ENCODE measurements at places on chromosomes 12 and 14.

DNA sequence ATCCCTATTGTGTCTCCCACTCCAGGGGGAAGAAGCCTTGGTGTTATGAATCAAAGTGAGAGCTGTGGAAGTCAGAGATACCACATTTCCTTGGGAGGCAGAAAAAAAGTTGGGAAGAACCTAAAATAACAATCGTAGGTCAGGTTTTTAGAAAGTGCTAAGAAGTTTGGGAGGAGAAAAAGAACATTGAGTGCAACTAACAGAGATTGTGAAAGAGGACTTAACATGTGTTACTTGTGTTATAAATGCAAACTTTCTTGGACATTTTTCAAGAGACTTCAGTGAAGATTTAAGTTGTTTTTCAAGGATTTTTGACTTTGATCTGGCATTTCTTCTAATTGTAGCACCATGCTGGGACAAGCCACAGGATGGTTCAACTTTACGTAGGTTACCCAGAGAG lies 7.8 kb upstream of the ERP27 start:
- DNase-seq: no peak

DNA sequence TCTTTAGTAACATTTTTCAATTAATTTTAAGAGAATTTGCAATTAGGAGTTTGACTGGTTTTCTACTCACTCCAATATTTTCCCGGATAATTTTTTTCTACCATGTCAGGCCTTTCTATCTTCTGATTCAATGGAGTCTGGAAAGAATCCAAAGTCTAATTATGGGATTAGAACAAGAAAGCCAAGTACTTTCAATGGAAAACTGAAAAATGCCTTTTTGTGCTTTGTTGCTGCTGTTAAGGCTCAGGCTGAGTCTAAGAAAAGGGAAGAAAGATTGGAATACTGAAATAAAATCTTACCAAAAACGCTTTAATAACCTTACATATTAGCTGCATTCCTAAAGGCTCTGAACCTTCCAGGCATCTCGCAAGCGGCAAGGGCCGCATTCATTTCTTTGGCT lies 24.4 kb upstream of the DHRS4 start:
- no peak for DNase-seq

GRCh38 chr12:1518591-1519516 lies 75.5 kb downstream of the FBXL14 start:
- no peak for DNase-seq

GRCh38 chr12:6647083-6647604 lies at the start of gene ACRBP:
Gene ACRBP, minus strand, starts transcription at chr12:6647432. Its CDS starts 66 bp downstream, at chr12:6647366.
- peak; percentile 76 for DNase-seq

DNA sequence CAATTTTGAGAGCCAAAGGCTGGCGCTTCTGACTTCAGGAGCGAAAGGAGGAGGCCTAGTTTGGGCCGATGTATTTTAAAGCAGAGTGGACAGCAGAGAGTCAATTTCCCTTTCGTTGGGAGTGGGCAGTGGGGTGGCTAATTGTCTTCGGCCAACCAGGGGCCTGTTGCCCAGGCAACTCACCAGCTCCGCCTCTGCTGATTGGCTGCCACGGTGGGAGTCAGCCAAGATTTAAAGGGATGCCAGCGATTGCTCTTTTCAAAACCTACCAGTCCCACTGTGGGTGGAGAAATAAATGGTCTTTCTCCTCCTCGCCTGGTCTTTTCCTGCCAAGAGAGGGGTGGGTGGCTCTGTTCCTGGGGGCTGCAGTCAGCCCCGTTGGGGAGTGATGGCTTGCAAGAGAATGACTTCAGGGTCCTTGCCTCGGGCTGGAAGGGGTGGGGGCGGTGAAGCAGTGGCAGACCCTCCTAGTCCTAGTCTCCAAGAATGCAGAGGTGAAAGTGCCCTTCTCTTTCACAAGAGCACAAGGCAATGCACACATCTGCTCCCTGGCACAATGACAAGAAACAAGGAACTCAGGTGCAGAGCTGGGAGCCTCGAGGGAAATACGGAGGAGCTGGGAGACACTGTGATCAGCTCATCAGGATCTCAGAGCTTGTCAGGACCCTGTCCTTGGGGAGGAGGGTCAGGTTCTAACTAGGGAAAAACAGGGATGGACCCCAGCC lies 37.7 kb downstream of the RASAL1 start:
- DNase-seq: no peak

GRCh38 chr14:51314321-51315015 lies 74.4 kb downstream of the TMX1 start:
- DNase-seq: no peak

DNA sequence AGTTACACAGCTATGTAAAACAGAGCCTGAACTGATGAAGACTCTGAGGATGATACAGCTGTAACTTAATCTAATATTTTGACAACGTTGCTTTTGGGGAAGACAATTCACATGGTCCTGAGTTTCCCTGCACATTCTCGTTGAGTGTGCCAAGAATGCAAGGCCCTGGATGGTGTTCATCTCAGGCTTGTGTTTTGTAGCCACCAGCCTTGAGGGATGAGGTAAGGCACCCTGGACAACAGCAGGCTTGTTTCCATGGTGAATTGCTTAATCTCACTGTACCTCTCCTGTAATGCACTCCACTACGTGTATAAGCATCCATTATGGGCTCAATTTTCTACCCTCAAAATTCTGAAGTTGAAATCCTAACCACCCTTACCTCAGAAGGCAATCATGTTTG lies 2.1 kb downstream of the CATSPERB start:
- no peak for DNase-seq

DNA sequence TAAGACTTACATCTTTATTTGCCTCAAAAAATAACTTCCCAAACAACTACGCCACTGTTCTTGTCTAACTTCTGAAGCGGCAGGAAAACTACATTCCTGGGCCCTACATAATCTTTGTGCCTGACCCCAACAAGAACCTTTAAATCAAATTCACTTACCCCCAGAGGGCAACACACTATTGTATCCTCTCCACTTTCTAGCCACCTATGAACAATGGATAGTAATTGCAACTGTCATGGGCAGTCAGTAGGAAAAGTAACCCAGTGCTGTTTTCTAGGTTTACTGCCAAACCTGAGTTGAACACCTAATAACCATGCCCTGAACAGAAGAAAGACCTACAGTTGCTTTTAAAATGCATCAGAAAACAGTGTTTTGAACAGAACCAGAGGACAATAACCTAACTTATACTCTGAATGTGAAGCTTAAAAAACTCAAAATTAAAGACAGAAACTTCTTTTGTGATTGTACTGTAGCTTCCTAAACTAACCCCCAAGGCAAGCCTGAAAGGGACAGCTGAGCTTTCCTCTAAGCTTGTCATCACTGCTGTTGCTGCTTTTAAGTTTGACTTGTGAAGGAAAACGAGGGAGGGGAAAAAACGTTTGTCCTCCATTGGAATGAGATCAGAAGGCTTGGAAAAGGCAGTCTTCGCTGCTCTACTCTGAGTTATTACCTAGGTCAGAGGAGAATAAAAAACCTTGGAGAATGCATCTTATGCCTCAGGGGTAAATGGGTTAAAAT lies 195.7 kb downstream of the SOX5 start:
- no peak for DNase-seq

- DNase-seq: no peak
Measured at GRCh38 chr14:32366256-32366879, 37.3 kb downstream of the AKAP6 start.

- DNase-seq: no peak
Measured at GRCh38 chr14:72723858-72724530, 169.9 kb downstream of the DPF3 start.

DNA sequence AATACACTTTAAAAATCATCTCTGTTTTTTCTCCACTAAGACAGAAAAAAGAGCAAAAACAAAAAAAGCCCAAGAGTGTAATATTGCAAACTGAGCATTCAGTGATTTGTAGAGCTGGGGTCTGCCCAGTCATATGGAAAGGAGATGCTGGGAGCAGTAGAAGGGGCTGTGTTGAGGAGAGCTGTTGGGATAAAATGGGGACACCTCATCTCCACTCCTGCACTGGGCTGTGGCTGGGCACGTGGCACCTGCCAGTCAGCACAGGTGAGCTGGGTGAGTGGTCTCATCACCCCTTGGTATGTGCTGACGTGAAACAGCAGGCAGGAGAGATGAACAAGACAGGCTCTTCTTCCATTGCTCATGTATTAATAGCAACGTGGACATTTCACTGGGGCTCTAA lies 217.4 kb downstream of the C12orf42 start:
- no peak for DNase-seq

GRCh38 chr12:126518596-126519200 lies 1453.5 kb downstream of the AACS start:
- no peak for DNase-seq

DNA sequence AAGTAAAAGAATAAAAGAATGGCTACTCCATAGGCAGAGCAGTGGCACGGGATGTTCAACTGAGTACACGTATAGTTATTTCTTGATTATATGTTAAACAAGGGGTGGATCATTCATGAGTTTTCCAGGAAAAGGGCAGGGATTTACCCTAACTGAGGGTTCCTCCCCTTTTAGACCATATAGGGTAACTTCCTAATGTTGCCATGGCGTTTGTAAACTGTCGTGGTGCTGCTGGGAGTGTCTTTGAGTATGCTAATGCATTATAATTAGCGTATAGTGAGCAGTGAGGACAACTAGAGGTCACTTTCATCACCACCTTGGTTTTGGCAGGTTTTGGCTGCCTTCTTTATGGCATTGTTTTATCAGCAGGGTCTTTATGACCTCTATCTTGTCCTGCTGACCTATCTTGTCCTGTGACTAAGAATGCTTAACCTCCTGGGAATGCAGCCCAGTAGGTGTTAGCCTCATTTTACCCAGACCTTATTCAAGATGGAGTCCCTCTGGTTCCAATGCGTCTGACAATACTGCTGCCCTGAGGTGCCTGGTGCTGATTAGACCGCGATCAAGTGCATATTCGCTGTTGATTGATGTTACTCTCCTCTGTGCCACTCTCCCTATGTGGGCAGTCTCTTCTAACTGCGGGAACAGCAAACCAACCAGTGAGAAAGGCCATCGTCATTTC lies 67.6 kb upstream of the AMN1 start:
- no peak for DNase-seq

DNA sequence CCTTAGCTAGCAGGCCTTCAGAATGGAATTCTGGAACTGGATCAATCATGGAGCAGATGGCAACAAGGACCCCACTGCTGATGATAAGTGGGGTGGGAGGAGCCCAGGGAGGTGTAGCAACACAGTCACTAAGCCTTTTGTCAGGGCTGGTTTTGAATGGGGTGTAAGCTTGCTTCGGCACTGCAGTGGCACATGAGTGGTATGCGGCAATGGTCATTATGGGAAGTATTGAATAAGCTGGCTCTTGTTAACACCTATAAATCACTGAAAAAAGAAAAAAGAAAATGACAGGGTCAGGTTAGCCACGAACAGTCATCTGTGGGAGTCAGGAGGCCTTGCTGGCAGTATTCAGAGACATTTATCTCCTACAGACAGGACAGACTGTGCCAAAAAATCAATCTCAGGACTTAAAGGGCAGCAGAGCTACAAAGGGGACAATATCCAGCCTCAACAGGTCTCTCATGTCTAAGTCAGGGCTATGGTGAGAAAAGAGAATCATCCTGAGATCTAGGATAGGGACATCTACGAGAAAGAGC lies 19.1 kb downstream of the CDKL1 start:
- DNase-seq: no peak

GRCh38 chr14:78968265-78968664 lies 798.1 kb downstream of the NRXN3 start:
- no peak for DNase-seq

DNA sequence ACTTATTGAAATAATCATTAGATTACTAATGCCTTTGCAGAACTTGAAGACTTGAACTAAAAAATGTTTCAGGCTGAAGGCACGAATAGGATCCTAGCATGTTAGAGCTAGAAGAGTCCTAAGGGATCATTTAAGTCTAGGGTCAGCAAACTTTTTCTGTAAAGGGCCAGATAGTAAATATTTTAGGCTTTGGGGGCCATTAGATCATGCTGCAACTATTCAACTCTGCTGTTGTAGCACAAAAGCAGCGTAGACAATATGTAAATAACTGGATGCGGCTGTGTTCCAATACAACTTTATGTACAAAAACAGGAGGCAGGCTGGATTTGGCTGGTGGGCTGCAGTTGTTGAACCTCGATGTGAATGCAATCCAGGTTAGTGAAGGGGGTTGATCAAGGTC lies 221.7 kb downstream of the ATP23 start:
- no peak for DNase-seq

- no peak for DNase-seq
Measured at GRCh38 chr12:16154990-16155389, 122.5 kb downstream of the SLC15A5 start.

GRCh38 chr14:99740411-99740810 lies 52.8 kb upstream of the EML1 start:
- DNase-seq: no peak

DNA sequence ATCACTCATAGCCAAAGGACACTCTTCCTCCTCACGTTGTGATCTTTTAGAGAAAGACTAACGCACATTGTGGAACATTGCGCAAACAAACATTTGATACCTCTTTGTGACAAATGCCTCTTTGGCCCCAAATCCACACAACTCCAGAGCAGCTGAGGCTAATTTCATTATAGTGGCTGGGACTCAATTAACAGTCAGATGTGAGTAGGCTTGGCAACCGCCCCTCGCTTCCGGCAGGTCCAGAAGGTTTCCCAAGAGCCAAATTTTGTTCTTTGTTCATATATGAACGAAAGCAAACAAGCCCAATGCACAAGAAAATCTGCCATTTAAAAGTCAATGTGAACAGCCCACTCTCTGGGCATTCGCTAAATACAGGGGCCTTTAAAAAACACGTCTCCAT lies 273.9 kb downstream of the GLT1D1 start:
- no peak for DNase-seq

DNA sequence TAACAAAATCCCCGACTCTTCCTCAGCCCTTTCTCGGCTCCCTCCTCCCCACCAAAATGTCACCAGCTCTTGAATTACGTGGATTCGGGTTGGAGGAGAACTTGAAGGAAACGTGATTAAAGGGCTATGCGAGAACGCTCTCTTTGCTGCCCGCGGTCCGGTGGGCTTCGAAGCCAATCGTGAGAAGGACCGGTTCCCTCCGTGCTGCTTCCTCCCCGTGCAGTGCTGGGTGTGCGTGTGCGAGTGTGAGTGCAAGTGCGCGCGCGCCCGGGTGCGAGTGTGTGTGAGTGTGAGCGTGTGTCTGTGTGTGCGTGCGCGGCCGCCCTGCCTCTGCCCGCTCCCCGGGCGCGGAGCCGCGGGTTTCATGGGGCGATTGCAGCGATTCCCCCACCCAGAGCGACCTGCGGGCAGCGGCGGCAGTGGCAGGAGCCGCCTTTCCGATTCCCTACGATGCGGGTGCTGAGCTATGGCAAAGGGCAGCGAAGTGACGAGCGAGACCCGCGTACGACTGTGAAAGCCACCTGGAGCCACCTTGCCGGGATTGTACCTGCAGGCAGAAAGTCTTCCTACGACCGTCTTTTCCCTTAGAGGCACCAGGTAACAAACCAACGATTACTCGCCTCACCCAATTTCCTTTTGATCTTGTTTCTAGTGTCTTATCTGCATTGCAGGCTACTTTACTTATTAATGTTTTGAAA lies 1.4 kb downstream of the LRFN5 start:
- peak; percentile 67 for DNase-seq

DNA sequence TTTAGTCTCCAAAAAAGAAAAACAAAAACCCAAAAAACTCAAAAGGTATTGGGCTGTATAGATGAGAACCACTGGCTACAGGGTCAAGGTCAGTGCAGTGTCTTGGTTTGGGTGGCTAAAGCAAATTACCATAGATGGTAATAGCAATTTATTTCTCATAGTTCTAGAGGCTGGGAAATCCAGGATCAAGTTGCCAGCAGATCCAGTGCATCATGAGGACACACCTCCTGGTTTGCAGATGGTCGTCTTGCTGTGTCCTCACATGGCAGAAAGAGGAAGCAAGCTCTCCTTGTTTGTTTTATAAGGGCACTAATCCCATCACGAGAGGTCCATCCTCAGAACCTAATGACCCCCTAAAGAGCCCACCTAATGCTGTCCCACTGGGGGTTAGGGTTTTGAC lies 11.2 kb downstream of the COX14 start:
- peak; percentile 29 for DNase-seq
